ENCODE measurements at places on chromosomes 6 and 20. TPM values are rescaled to one million over a fixed set of nuclear protein-coding genes. Genes with fewer than 3 reads are reported as not detected.

CFB gene
- 37.8 TPM for total RNA-seq

OOEP gene
- not detected for total RNA-seq

DNMT3B gene
- 0.37 TPM for total RNA-seq

STMND1 gene
- total RNA-seq: 1.1 TPM

SFTA2 gene
- total RNA-seq: not detected

RIMS1 gene
- total RNA-seq: not detected

SLC26A8 gene
- not detected for total RNA-seq

ZNF334 gene
- 3.0 TPM for total RNA-seq

POM121L2 gene
- total RNA-seq: not detected

EEF1E1 gene
- total RNA-seq: not detected

CLVS2 gene
- total RNA-seq: not detected

TINAG gene
- total RNA-seq: 86.4 TPM

ANKRD66 gene
- total RNA-seq: not detected

SLC22A23 gene
- total RNA-seq: 161 TPM

LY6G6C gene
- not detected for total RNA-seq

EYA2 gene
- total RNA-seq: 7.6 TPM

BCL2L1 gene
- 98.6 TPM for total RNA-seq

HCRTR2 gene
- not detected for total RNA-seq

CYP39A1 gene
- not detected for total RNA-seq

IYD gene
- total RNA-seq: 16.7 TPM

BPIFB1 gene
- not detected for total RNA-seq

ZC2HC1B gene
- not detected for total RNA-seq

EMILIN3 gene
- 1.5 TPM for total RNA-seq

FAM83C gene
- total RNA-seq: 0.14 TPM

RAB44 gene
- 0.60 TPM for total RNA-seq

TSPO2 gene
- not detected for total RNA-seq

GTSF1L gene
- total RNA-seq: not detected

TCP11 gene
- total RNA-seq: not detected

ELOVL2 gene
- not detected for total RNA-seq

ENPP1 gene
- 3.4 TPM for total RNA-seq

SRPK1 gene
- total RNA-seq: 112 TPM

PDE10A gene
- 6.8 TPM for total RNA-seq

CST8 gene
- total RNA-seq: not detected

PI16 gene
- total RNA-seq: 0.60 TPM

PTCHD4 gene
- not detected for total RNA-seq

MATN4 gene
- total RNA-seq: not detected

PHF20 gene
- total RNA-seq: 32.2 TPM

B3GALT4 gene
- 49.0 TPM for total RNA-seq

BPIFA1 gene
- total RNA-seq: not detected

USP49 gene
- 7.9 TPM for total RNA-seq

NXT1 gene
- 27.7 TPM for total RNA-seq

CD93 gene
- 9.5 TPM for total RNA-seq

GRM1 gene
- not detected for total RNA-seq

BRPF3 gene
- total RNA-seq: 77.6 TPM

SLPI gene
- 18.5 TPM for total RNA-seq

TSBP1 gene
- total RNA-seq: not detected

GGTLC1 gene
- not detected for total RNA-seq

VSTM2L gene
- 3.0 TPM for total RNA-seq

ARMC2 gene
- 2.4 TPM for total RNA-seq

MUC21 gene
- not detected for total RNA-seq
